Trophoblast cell (in vitro differentiated cells and primary cell): ENCODE measurements at places on chromosomes 13 and 19.

DNA sequence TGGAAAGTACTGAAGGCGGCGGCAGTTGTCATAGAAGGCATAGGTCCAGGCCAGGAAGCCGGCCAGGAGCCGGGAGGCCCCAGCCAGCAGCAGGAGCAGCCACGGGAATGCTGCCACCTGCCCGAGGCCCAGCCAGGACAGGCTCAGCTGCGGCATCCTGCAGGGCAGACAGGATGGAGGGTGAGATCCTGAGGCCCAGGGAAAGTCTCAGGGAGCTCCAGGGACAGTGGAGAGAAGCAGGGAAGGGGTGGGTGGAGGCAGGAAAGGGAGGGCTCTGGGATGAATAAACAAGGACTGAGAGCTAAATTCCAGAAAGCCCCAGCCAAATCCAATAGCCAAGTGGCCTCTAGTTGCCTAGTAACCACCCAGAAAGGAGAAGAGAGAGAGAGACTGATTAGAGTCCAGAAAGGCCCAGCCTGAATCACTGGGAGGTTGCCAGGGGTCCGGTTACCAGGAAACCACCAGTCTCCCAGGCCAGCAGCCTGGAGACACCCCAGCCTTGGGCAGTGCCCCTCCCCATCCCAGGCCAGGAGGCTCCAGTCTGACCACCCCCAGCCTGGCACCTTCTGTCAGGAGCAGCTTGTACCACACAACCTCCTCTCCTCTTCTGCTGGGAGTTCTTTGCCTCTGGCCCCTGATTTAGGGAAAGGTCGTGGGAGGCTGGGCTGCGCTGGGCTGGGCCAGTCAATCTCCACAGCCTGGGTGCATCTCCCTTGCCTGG, 7.5 kb upstream of the OR10H5 start:
- no peak for DNase-seq

- DNase-seq: peak; percentile 17
Observed at GRCh38 chr13:48126944-48127830, 32.3 kb upstream of the MED4 start.

GRCh38 chr13:21675095-21675991, 4.5 kb downstream of the FGF9 start:
- DNase-seq: peak; percentile 7

DNA sequence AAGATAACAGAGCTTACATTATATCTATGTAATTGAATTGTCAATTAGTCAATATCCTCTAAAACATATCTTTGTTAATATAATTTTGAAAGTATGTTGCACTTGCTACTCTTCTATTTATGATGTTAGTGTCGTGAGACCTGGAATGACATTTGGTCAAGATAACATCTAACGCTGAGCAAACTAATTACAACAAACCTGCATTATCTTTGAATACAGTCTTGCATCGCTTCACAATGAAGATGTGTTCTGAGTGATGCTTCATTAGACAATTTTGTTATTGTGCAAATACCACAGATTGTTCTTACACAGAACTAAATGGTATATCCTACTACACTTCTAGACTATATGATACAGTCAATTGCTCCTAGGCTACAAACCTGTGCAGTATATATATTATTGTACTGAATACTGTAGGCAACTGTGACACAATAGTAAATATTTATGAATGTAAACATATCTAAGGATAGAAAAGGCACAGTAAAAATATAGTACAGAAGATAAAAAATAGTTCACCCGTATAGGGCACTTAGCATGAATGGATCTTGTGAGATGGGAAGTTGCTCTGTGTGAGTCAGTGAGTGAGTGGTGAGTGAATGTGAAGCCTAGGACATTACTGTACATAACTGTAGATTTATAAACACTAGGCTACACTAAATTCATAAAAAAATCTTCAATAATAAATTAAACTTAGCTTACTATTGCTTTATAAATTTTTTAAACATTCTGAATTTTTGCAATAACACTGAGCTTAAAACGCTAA, 1773.8 kb downstream of the PCDH9 start:
- no peak for DNase-seq

DNA sequence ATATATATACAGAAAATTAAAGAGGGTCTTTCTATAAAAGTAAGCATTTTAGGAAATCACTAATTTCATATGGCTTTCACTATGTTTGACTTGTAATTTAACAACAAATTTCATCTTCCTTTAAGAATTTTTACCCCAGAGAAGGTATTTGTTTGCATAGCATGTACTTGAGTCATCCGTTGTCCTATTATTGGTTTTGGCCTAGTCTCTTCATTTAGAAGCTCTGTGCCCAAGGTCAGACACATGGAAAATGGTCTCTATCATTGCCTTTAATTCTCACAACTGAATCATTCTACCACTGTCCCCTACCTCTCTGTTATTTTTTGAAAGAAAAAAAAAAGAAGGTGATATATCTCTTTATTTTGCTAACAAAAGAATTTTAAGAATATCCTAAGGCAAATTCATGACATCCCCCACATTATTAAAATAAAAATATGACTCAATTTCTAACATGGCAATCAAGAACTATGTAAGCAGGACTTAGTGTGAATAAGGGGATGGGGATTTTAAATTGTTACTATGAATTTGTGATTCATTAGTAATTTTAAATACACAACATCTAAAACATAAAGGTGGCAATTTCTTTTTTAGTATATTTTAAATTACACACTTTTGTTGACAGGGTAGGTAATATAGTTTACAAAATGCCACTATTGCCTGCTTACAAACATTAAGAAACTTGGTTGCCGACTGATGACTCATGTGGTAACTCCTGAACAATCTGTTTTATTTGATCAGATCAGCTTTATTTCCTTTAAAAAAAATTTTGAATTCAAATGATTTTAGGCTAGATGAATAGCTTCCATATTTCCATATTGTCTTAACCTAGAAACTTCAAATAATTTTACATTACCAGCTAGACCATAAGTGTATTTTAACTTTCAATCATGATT, 13.9 kb downstream of the SLITRK5 start:
- no peak for DNase-seq

- DNase-seq: no peak
Observed at GRCh38 chr19:41447732-41448332, 4.9 kb downstream of the ERICH4 start.

GRCh38 chr13:98492335-98493041, 84.4 kb downstream of the STK24 start:
- DNase-seq: no peak

DNA sequence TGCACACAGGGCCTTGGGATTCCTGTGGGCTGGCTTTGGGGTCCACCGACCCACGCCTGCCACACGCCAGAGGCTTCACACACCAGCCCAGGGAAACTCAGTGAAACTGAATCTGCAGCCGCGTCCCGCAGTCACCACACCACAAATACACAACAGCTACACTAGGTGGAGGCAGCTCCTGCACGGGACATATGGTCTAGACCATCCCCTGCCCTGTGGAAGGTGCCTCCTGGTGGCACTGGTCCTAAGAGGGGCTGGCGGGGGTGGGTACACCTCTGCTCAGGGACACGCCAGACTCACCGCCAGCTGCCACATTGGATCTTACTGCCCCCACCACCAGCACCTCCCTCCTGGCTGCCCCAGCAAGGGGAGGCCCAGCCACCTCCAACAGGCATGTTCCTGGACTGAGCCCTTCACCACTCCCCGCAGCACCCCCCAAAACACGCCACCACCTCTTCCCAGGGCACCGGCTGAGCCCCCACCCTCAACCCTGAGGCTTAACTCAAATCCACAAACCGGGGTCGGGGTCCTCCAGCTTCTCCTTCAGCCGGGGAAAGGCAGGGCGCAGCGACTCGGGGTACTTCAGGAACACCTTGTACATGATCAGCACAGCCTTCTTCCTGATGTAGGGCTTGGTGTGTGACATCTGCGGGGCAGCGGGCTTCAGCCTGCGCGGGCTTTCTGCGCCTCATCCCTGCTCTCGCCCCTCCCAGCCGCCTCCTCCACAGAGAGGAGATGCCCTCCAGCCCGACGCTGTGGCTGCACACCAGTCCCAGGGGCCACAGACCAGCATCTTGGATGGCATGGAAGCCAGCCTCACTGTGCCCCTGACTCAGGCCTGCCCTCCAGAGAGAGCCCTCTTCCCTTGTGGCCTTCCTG, 21.2 kb downstream of the AP3D1 start:
- no peak for DNase-seq

DNA sequence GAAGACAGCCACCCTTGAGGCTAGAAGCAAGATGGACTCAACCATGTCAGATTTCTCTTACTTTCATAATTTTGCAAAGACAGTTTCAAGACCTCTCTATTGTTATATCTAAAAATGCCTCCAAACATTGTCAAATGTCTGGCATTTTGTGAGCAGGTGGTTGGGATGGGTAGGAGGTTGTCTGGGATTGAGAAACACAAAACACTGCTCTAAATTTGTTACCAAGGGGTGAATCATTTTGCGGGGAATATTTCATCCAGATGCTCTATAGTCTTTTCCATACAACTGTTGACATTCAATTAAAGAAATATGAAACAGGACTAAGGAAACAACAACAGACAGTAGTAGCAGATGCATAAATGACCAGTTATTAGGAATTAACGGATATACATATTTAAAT, 208.2 kb downstream of the ITGBL1 start:
- no peak for DNase-seq

DNA sequence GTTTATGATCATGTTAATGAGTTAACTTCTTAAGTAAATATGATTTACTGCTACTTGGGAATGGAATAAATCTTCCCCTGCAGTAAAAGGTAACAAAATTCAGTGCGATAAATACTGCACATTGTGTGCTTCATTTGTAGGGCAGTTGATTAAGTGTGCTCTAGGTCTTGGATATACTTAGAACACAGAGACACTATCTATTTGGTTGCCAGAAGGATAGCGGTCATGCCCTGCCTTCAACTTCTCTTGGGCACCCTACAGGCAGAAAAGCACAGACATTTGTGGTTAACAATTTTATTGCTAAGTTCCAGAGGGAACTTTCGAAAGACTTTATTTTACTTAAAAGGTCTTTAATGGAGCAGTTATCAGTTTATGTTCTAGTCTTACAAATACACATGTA, 605.8 kb downstream of the PCDH9 start:
- no peak for DNase-seq

GRCh38 chr19:55552206-55552605, 6.9 kb upstream of the SBK3 start:
- DNase-seq: no peak

DNA sequence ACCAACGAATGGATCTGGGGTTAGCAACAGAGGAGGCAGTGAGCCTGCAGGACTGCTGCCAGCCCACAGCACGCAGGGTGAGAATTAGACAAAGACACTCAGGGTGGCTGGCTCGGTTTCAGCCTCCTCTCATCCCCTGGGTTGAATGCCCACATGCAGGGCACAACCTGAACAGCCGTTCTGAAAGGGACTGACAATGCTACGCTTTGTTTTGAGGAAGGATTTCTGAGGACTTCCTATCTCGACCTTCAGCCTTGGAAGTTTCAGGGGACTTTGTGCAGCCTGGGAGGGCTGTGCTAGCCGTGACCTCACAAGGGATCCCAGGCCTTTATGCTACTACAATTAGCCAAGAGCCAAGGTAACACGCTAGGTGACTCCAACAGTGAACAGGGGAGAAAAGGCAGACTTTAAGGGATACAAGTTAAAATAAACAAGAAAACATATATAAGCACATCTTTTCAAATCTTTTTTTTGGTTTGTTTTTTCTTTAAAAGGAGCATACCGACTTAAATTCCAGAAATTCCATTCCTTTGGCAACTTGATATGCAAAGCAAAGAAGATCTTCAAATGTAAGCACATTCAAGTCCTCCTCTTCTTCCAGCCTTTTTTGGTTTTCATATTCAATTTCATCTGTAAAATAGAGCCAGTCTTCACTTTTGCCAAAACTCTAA, 34.5 kb upstream of the URAD start:
- DNase-seq: no peak

- no peak for DNase-seq
Observed at GRCh38 chr13:70347947-70348620, 239.8 kb upstream of the KLHL1 start.

- DNase-seq: no peak
Observed at GRCh38 chr19:57239982-57240310, 486 bp upstream of the ZNF805 start.

- no peak for DNase-seq
Observed at GRCh38 chr19:38265213-38265861, 964 bp downstream of the SPINT2 start.

GRCh38 chr19:338421-338820, 6.2 kb downstream of the MIER2 start:
- no peak for DNase-seq

GRCh38 chr19:45643927-45644771, 5.0 kb upstream of the EML2 start:
- DNase-seq: no peak

GRCh38 chr19:31528261-31528660, 179.0 kb upstream of the TSHZ3 start:
- DNase-seq: no peak

- no peak for DNase-seq
Observed at GRCh38 chr19:58520257-58520599, 618 bp upstream of the ZBTB45 start.

DNA sequence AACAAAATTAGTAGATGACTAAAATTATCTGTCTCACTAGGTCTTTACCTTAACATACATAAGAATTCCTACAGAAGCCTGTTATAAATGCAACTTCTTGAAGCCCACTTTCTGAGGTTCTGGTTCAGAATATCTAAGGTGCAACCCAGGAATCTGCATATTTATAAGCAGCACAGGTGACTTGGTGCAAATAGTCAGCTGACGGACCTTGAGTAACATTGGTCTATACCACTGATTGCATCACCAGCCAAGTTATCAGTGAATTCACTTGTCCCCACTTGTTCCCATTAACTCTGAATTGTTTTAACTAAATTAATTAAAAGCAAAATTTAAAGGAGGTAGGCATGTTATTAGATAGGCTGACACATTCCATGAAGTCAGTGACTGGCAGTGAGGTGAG, 109.9 kb downstream of the FRY start:
- DNase-seq: no peak

GRCh38 chr13:97141564-97142005, 80.5 kb upstream of the MBNL2 start:
- DNase-seq: peak; percentile 94

- DNase-seq: peak; percentile 29
Observed at GRCh38 chr13:110812121-110812868, 98.8 kb downstream of the ING1 start.

- DNase-seq: no peak
Observed at GRCh38 chr19:18168673-18169381, 4.8 kb upstream of the IFI30 start.
